Left hindlimb (tissue), 1 donor: ENCODE measurements at places on chromosomes 12 and 14.

GRCh38 chr12:104358353-104359003 lies 54.9 kb downstream of the EID3 start:
- DNase-seq = no peak

- no peak for DNase-seq
These were observed 75.3 kb upstream of the OR4E1 start for GRCh38 chr14:21748869-21749303.

- peak; percentile 53 for DNase-seq
These were observed 17.1 kb downstream of the GSC start for GRCh38 chr14:94752591-94753436.

GRCh38 chr14:71321574-71322315 lies 414.5 kb downstream of the PCNX1 start:
- peak; percentile 40 for DNase-seq

DNA sequence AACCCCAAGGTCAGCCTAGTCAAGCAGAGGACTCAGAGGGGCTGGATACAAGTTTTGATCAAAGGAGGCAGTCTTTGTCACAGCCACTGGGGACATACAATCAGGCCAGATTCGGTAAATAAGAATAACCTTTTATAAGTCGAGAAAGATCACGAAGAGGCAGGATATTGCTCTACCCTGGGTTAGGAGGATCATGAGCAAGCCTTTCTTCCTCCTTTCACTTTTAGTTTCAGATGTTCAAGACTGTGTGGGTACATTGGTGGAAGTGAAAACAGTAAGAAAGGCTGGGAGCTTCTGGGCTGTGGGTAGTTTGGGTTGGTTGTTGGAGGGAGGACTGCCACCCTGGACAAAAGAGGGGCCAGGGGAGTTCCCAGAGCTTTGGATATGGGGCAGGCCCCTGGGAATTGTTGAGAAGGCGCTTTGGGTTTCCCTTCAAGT lies 127.7 kb downstream of the SNAPC1 start:
- DNase-seq = no peak

- DNase-seq = no peak
These were observed 14.5 kb downstream of the R3HDM2 start for GRCh38 chr12:57416039-57416996.

- no peak for DNase-seq
These were observed 2.7 kb upstream of the GPR132 start for GRCh38 chr14:105067969-105068301.

DNA sequence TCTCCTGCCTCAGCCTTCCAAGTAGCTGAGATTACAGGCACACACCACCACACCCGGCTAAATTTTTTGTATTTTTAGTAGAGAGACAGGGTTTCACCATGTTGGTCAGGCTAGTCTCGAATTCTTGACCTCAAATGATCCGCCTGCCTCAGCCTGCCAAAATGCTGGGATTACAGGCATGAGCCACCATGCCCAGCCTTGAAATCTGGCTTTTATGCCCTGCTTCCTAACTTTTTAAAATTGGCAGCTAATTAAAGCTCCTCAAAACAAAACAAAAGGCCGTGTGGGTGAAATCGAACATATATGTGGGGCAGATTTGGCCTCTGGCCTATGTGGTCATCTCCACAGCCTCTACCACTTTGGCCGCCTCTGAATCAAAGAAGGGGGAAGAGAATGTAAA lies 37.9 kb downstream of the KCTD10 start:
- no peak for DNase-seq

GRCh38 chr14:61187196-61187905 lies 93.8 kb downstream of the TMEM30B start:
- no peak for DNase-seq

DNA sequence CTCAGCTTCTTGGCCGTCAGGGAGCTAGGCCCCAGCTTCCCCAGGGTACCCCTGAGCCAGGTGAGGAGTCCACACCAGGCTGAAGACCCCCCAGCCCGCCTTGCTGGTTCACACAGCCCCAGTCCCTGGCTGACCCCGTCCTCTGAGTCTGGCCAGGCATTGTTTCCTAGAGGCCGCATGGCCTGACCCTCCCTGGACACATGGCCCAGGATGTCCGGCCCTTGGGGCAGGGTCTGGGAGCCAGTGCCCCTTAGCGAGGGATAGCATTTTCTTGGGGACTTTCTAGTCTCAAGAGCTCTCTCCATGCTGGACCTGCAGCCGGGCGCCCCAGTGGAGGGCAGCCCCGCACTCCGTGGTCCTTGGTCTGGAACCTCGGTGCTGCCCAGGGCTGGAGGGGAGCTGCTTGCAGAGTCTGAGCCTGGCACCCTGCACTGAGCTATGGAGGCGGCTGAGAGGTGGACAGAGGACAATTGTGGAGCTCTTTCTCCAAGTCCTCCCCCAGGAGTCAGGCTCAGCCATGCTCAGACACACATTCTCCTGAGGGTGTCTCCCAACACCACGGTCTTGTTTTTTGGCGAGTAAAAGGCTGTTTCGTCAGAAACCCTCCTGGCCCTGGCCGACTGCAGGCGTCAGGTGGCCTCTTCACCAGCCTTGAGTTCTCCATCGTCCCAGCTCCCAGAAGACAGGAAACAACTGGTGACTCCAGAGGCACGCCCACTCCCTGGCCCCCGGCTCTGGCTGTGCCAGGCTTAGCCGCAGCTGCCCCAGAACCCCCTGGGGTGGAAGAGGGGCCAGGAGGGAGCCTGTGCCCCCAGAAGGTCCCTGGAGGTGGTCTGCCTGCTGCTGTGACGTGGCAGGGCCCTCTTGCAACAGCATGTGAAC lies 17.6 kb upstream of the CRIP2 start:
- DNase-seq = no peak

DNA sequence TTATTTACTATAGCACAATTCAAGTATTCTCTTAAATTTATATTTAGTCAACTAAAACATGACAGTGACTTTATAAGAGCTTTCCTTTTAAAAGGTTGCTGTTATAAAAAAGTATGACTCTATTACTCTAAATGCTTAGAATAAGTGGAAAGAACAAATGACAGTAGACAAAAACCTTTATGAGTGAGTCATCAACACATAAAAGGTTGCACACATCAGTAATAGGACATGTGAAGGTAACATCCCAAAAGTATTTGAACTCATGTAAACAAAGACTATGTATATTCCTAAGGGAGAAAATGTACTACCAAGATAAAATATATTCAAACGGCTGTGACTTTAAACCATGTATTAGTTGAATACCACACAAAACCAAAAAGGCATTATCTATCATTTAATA lies 98.8 kb downstream of the PAWR start:
- DNase-seq = no peak

DNA sequence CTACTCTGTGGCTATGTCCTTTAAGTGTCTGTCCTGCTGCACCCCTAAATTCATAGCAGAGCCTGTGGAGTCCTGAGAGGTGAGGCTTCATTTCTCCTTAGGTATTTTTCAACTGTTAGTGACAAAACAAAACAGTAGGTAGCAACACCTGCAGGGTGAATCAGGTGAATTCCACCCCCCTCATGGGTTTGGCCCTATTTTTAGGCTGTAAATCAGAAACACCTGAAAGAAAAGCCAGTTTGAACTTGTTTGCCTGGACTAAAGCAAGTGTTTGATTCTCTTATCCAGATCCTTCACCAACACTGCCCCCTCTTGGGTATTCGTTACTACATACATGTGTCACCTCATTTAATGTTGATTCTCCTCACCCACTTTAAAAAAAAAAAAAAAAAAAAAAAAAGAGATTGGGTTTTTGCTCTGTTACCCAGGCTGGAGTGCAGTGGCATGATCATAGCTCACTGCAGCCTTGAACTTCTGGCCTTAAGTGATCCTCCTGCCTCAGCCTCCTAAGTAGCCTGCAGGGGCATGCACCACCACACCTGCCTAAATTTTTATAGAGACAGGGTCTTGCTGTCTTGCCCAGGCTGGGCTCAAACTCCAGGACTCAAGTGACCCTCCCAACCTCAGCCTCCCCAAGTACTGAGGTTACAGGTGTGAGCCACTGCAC lies 10.3 kb downstream of the TBPL2 start:
- DNase-seq = no peak

- DNase-seq = no peak
These were observed 5.1 kb upstream of the SPATA7 start for GRCh38 chr14:88380405-88380804.

DNA sequence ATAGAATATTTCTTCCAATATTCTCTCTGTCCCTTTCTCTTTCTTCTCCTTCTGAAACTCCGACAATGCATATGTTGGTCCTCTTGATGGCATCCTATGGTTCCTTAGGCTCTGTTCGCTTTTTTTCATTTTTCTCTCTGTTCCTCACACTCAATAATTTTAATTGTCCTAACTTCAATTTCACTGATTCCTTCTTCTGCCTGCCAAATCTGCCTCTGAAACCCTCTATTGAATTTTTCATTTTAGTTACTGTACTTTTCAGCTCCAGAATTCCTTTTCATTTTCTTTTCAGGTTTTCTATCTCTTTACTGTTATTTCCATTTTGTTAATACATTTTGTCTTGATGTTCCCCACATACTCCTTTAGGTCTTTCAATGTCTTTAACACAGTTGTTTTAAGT lies 67.0 kb upstream of the TTC7B start:
- DNase-seq = no peak

DNA sequence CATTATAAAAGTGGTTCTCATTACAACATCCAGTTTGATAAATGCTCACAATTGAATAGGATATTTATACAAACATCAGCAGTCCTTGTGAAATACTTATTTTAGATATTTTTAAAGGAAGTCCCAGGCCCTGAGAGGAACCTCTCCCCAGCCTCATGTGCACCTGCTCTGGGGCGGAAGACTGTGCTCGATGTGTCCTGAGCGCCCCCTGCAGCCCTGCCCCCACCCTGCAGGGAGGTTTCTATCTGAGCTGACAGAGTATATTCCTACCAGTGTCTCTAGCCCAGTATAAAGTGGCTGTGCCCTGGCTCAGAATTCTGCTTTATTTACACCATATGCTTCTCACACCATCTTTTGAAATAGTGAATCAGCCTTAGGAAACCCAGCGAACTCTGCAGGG lies 1349.1 kb downstream of the TMEM121 start:
- no peak for DNase-seq

DNA sequence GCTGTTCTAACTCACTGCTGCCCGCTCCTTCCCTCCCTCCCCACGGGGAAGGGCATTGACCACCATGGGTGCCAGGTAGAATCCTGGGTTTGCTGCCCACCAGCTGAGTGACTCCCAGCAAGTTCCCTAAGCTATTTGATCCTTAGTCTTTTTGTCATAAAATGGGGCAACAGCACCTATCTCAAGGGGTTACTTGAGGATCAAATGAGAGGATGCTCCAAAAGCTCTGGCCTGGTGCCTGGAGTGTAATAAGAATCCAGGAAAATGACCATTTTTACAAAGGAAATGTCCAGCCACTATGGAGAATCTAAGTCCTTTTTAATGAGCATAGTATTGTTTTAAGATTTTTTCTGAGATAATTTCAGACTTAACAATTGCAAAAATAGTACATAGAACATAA lies 61.4 kb upstream of the CMKLR1 start:
- DNase-seq = no peak

DNA sequence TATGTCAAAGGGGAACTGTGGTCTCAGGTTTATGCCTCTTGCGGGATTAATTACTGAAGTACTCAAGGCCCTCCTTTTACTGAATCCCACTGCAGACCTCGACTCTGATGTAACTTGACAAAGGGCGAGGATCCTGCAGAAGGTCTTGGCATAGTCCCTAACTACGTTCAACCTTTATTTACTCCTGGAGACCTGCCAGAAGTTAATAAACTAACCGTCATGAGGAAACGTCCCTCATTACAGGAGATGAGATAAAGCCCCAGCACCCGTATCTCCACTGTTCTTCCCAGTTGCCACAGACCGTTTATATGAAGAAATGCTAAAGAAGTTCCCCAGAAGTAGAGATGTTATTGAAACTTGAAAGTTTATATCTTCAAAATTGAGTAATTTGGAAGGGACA lies 190.9 kb downstream of the ETV6 start:
- no peak for DNase-seq

DNA sequence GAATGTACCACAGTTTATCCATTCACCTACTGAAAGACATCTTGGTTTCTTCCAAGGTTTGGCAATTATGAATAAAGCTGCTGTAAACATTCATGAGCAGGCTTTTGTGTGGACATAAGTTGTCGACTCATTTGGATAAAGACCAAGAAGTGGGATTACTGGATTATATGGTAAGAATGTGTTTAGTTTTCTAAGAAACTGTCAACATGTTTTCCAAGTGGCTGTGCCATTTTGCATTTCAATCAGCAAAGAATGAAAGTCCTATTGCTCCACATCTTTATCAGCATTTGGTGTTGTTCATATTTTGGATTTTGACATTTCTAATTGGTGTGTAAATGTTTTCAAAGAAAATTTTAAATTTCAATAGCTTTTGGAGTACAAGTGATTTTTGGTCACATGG lies 27.3 kb upstream of the KLRF1 start:
- no peak for DNase-seq

- no peak for DNase-seq
These were observed 166.7 kb upstream of the SYT1 start for GRCh38 chr12:78697817-78698415.

GRCh38 chr12:92854344-92854743 lies 74.8 kb downstream of the EEA1 start:
- DNase-seq = no peak

- no peak for DNase-seq
These were observed 255.6 kb downstream of the ERC1 start for GRCh38 chr12:1246637-1247036.

GRCh38 chr14:54665946-54666345 lies 99.0 kb downstream of the SAMD4A start:
- DNase-seq = no peak

DNA sequence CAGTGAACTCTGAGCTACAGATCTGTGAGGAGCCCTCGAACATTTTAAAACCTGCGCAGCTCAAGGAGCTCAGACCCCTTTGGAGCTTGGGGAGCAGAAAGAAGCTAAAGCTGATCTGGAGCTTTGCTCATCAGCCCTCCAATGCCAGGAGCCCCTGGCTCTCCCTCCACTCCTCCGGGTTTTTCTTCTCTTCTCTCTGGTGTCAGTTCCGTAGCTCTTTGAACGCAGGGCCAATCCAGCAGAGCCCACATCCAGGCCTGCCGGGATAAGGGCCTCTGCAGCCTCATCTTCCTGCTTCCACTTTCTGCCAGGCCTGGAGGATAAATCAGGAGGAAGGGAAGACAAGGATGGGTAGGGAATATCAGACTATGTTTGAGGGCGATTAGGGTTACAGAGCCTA lies 6.0 kb downstream of the HOXC4 start:
- no peak for DNase-seq

- DNase-seq = no peak
These were observed 7.4 kb downstream of the PRKCH start for GRCh38 chr14:61328626-61329262.

- DNase-seq = no peak
These were observed 412 bp upstream of the TEP1 start for GRCh38 chr14:20413744-20414082.

DNA sequence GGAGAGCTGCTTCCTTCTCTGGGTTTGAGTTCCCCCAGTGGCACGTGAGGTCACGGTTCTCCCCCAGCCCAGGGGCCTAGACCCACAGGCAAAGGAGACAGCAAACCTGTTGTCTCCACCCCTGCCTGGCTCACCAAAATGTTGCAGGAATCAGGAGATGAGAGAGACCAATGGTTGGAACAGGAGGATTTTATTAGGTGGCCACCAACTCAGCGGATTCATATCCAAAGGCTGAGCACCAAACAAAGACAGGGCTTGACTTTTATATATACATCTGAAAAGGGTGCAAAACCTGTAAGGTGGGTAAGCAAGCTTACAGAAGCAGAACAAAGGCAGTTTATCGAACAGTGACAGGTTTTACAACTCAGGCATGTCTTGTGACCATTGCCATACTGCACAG lies 9.2 kb upstream of the ADAM21 start:
- DNase-seq = no peak

GRCh38 chr14:72736308-72736707 lies 157.6 kb downstream of the DPF3 start:
- no peak for DNase-seq
